ENCODE measurements at places on chromosomes 6 and 20.
A peak's percentile ranks its signal among the peaks of the same experiment; 100 is the strongest.

DNA sequence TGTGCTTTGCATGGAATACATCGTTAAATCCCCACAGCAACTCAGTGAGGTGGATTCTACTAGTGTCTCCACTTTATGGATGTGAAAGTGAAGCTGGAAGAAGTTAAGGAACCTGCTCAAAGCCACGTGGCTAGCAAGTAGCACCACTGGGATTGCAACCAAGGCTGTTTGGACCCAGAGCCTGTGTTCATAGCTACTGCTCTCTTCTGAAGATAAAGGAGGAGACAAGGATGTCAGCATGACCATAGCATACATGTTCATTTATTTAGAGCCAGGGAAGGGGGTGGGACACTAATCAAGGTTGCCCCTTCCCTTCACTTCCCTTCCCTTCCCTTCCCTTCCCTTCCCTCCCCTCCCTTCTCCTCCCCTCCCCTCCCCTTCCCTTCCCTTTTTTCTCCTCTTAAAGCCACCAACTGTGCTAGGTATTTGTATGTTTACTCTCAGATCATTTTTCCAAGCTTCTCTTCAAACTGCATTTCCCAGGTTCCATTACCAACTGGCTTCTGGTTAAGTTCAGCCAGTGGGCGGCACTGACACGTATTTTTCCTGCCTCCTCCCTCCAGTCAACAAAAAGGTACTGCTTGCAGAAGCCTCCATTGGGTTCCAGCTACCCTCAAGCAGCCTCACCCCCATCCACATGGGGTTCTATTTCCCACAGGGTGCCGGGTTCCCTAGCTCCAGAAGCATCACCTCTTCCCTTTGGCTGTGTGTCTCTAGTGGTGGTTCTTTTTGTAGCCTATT lies 134.9 kb downstream of the BCAS1 start:
- no peak for DNase-seq

DNA sequence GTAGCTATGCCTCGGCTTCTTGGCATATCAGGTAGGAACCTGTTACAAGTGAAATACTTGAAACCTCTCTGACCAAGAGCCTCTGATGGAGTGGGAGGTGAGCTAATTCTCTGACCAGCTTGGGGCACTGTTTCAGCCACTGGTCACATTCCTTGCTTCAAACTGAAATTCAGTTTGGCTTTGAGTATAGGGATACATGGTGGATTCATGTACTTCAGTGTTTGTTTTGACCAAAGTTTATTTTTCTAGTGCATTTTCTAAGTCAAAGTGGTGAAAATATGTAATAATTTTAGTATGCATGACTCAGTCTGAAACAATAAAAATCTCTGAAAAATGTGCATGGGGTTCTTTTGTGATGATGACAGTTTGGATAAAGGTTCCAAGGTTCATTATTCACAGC lies 18.6 kb downstream of the TTPAL start:
- DNase-seq, result peak; percentile 82

GRCh38 chr6:50213146-50213545 lies 163.4 kb upstream of the DEFB112 start:
- no peak for DNase-seq

GRCh38 chr20:44496976-44497375 lies 21.3 kb downstream of the TTPAL start:
- DNase-seq, result peak; percentile 65

GRCh38 chr6:125808060-125808459 lies 17.3 kb downstream of the NCOA7 start:
- no peak for DNase-seq

DNA sequence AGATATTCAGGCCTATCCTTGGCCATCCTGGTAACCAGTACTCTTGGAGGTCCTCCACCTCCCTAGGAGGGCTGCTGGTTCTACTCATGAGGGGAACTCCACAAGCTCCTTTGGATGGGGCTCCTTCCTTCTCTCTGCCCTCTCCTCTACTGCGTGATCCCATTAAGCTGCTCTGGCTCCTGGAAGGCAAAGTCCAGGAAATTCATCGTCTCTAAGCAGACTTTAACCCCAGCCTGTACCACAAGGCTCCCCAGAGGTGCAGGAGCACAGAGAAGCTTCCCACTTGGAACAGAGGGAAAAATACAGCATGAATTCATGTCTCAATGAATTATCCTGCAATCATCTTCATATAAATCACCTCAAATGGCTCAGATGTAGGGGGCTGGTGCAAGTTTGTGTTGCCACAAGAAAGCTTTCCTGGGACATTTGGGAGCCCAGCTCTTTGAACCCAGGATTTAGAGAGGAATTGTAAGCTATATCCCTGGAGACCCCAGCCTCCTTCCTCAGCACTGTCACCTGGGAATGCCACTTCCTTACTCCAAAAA lies 355.4 kb downstream of the CDC5L start:
- DNase-seq, result no peak

DNA sequence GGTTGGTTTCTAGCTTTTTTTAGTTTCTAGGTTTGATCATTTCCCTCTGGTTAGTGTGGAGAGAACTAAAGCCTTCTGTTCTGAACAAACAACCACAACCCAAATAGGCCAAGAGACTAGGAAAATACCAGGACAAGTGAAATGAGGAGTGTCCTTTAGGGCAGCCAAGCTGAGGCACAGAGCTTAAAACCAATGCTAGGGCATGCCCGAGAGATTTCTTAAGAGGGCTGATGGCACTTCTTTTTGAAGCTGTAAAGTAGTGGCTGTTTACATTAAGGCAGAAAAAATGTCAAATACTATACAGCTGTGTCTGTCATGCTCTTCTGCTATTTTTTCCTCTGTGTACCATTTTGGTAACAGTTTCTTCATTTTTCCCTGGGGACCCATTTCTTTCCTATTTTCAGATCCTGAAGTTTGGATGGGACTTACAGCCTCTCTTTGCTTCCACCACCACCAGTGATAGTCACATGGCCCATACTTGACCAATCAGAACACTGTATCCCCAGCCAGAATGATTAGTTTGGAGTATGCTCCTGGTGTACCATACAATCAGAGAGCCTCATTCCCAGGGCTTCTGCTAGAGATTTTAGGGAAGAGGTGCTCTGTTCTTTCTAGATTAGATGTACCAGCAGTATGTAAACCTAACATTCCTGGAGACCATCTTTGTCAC lies 154.4 kb downstream of the BMP2 start:
- no peak for DNase-seq

- peak; percentile 20 for DNase-seq
These were observed 72.9 kb upstream of the DSP start for GRCh38 chr6:7468382-7469081.

DNA sequence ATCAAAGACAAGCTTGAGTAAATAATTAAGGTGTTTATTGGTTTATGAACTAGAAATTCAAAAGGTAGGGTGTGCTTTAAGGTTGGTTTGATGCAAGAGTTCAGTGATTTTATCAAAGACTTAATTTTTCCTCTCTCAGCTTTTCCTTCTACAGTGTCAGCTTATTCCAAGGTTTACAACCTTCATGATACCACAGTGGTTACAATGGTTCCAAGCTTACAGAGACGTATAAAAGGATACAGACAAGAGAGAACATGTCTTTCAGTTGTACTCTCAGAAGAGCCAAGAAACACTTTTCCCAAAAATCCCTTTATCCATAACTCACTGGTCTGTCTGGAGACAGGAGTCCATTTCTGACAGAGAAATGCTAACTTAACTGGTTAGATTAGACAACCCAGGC lies 93.5 kb upstream of the LOC128125822 start:
- DNase-seq, result no peak

GRCh38 chr6:140957386-140957785 lies 1175.3 kb upstream of the GJE1 start:
- DNase-seq, result no peak

- peak; percentile 33 for DNase-seq
These were observed 98.9 kb downstream of the TBC1D7 start for GRCh38 chr6:13229205-13230085.

DNA sequence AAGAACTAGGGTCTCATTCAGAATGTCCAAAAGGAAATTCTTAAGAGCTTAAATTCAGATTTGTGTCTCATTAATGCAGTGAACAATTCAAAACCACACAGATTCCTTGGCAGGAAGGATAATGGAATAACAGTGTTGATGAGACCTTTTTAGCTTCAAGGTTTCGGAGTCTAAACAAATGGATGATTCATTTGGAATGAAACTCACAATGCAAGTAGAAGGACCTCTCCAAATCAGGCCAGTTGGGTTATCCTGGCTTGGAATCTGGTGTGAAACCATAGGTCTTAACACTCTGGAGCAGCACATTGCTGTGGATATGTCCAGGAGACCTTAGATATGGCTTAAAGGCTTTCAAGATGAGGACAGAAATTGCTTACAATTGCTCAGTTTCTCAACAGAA lies 44.9 kb downstream of the KCTD20 start:
- no peak for DNase-seq

GRCh38 chr6:1630771-1631217 lies 21.1 kb downstream of the FOXC1 start:
- DNase-seq, result no peak

DNA sequence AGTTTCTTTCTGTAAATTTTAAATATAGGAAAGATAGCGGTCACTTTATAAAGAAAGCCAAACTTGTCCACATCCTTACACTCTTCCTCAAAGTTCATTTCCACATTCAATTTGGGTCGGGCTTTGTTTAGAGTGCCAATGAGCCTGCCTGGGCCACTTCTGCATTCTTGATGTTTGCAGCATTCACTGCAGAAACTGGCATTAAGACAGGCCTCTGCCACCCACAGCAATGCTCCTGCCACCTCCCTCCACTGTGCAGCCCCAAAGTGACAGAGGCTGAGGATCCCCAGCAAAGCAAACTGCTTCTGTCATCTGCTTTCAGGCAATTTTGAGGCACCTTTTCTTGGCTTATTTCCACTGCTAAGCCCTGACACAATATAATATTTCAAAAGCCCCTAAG lies 61.2 kb downstream of the TNFAIP3 start:
- no peak for DNase-seq

DNA sequence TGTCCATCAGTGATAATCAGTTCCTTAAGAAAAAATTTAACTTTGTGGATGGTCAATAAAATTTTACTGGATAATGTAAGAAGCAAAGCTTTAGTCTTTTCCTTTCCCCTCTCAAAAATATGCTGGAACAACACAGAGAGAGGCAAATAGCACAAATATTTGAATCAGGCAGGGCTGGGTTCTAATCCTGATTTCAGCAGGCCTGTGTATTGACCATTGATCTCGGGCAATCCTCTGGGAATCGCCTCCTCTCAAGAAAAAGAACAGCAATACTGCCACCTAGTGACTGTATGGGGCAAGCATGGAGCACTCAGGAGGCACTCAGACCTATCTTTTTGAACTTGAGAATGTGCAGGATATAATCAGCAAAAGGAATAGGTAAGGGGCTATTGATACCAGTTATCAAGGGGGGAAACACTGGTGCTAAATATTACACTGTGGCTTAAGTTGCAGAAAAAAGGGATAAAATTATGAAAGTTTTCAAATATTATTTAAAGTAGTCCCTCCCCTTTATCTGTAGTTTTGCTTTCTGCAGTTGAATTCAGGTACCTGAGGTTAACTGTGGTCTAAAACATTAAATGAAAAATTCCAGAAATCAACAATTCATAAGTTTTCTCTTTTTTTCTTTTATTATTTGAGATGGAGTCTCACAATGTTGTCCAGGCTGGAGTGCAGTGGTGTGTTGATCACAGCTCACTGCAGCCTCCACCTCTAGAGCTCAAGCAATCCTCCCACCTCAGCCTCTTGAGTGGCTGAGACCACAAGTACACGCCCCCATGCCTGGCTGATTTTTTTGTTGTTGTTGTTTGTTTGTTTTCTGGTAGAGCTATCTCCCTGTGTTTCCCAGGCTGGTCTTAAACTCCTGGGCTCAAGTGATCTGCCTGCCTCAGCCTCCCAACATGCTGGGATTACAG lies 91.8 kb upstream of the NHSL1 start:
- DNase-seq, result peak; percentile 41

DNA sequence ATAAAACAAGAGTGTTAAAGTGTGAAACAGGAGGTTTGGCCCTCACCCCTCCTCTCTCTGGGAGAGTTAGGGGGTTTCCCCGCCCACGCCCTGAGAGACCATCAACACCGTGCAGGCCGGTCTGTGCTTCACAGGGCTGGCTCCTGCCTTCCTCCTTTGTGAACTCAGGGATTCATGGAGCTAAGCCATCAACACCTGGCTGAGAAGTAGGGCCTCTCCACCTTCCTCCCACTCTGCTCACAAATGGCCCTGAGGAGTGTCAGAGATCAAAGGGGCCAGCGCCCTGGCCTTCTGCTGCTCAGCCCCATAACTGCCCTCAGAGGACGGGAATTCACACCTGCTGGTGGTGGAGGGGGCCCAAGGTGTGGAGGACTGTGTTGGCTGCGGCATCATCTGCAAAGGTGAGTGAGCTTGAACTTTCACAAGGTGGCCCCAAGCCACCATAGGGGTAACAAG lies 88.6 kb downstream of the PSMB1 start:
- DNase-seq, result no peak

DNA sequence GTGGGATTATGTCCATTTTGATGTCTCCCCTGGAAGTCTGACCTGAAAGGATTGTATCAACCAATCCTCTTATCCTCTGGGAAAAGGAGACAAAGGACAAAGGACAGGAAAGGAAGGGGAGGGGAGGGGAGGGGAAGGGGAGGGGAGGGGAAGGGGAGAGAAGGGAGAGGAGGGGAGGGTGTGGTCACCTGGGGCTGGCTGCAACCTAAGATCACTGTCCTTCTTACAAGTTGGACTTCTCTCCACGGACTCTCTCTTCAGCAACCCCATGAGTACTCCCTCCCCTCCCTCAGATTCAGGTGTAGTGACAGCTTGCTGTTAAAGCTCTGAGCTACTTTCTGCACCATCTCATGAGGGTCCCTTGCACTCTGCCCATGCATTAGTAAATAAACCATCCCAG lies 58.9 kb upstream of the KLHL31 start:
- DNase-seq, result no peak

- no peak for DNase-seq
These were observed 40.3 kb downstream of the GPX5 start for GRCh38 chr6:28565823-28566526.

DNA sequence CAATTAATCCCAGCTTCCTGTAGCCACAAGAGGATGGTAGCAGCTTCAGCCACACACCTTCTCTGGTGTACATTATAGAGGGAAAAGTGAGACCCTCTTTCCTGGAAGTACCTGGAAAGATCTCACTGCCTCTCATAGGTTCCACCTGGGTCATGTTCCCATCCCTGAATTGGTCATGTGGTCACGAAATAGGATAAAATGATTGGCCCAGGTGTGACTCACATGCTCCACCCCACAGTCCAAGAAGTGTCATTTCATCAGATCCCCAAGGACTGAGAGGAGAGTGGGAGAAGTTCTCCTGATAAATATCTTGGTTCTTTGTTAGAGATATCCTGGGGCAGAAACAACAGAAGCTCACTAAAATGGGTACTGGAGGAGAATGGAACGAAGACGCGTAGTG lies 142.4 kb downstream of the QRSL1 start:
- DNase-seq, result no peak

DNA sequence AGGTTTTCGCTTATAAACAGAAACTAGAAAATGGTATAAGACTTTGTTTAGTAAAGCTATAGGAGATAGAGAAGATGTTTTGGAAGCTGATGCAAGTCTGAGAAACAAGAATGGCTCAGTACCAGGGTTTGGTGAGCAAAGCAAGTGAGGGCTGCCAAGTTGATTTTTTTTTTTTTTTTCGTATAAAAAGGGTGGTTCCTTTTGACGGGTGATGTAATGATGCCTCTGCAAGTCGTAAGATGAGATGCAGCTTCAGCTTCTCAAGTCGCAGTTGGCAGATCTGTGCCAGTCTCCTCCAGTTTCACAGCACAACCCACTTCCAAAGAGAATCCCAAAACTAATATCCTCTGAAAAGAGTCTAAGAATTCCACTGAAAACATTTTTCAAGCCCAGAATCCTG lies 252.8 kb upstream of the CDH4 start:
- DNase-seq, result no peak

All from HS-27A (cell line).